ENCODE measurements at places on chromosomes 2 and 18.
A peak's percentile ranks its signal among the peaks of the same experiment; 100 is the strongest.

- DNase-seq = no peak
Observed at GRCh38 chr2:8720741-8721140, 38.9 kb downstream of the ID2 start.

DNA sequence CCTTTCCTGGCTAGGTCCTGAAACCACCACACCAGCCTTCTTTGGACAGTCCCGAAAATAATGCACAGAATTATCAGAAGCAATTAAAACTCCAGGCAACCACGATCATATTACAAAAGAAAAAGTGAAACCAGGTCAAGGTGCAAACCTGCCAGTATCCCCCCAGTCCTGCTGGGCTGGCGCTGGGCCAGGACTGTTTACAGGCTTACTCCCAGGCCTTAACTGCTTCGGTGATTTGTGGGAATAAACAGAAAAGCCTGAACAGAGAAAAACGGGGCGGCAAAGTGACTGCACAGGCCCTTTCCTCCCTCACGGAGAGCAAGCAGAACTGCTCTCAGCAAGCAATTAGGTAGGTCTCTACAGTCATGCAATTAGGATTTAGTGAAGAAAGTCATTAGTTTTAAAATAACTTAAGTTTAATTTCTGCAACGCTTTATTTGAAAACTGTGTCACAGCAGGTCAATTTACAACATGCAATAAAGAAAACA is 1.3 kb downstream of the HDAC4 start:
- peak; percentile 25 for DNase-seq

DNA sequence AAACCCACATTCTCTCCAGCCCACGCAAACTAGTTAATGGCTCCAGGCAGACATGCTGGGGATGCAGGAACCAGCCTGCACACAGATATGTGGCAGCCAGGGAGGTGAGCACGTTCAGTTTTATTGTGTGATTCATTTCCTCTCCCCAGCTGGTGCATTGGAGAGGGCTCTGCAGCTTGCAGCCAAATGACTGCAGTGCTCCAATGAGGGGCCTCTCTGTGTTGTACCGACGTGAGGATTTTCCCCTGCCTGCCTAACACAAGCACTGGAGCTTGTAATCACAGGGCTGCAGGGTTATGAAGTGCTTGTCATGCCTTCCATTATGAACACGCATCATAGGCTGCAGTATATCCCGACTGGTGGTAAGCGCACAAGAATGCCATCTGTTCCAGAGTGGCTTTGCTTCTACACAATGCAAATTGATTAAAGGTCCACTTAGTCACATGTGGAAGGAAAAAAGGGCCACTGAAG is 92.3 kb upstream of the THUMPD2 start:
- peak; percentile 96 for DNase-seq

- no peak for DNase-seq
Observed at GRCh38 chr2:62334440-62335058, 138.6 kb downstream of the B3GNT2 start.

- DNase-seq = no peak
Observed at GRCh38 chr2:7444626-7445025, 527.4 kb downstream of the RNF144A start.

- DNase-seq = no peak
Observed at GRCh38 chr2:151780938-151781337, 46.7 kb upstream of the NEB start.
